Hypothalamus (tissue), 51 donors: ENCODE measurements at places on chromosomes 7 and 10.

DNA sequence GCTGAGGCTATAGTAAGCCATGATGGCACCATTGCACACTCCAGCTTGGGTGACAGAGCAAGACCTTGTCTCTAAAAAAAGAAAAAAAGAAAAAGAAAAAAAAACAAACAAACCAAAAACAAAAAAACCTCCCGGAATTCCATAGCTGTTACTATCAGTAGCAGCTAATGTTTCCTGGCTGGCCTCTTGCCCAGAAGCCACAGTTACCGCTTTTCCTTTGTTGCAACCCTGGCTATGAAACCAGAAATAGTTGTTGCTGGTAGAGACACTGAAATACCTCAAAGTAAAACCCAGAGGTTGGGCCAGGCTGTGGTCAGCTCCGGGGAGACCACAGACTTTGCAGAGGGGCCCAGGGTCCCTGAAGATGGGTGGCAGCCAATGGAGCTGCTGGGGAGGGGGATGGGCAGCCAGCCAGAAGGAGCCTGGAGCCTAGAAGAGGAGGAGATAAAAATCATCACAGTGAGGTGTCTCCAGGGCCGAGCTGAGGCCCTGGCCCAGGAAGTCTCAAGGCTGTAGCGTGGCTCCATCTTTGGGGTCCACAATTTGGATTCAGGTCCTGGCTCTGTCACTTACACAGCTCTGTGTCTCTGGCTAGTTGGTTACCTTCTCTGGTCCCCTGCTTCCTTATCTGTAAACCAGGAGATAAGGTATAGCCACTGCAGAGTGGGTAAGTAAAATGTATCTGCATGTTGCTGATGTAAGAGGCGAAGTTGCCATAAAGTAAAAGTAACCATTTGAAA, 3.4 kb upstream of the CHST12 start:
- DNase-seq, result no peak

- DNase-seq, result no peak
These were observed 2.7 kb upstream of the TMEM254 start for GRCh38 chr10:80075781-80076180.

DNA sequence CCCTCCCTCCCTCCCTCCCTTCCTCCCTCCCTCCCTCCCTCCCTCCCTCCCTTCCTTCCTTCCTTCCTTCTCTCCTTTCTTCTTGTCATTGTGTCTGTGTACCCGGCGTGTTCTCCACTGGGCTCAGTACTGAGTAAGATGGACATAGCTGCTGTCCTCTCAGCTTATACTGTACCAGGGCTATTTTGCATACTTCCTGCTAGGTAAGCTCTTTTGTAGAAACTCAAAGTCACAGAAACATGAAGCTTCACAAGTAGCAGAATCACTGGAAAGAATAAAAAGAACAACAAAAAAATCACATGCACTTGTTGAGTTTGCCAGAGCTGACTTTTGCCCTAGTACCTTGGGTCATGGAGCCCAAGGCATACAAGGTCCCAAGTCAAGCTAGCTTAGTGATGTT, 125.7 kb downstream of the PLPP4 start:
- no peak for DNase-seq

GRCh38 chr7:158549616-158550393, 37.8 kb downstream of the PTPRN2 start:
- DNase-seq, result no peak

GRCh38 chr7:137221467-137221866, 122.1 kb downstream of the PTN start:
- DNase-seq, result no peak

GRCh38 chr10:122234416-122234815, 36.7 kb upstream of the BTBD16 start:
- no peak for DNase-seq

DNA sequence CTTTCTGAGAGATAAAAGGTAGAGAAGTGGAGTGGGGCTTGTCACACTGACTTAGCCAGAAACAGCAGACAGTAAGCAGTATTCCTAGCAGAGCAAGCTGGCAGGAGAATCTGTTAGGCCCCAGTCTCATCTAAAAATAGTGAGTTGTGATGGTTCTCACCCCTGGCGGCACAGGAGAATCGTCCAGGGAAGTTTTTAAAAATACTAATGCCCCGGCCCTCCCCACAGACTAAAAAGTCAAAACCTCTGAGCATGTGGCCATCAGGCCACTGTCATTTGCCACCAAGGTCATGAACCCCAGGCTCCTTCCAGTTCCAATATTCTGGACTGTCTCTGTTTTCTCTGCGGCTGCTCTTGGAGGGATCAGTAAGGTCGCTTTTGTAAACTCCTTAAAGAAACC, 34.0 kb downstream of the LYZL1 start:
- DNase-seq, result no peak

GRCh38 chr7:117685795-117686194, 187.4 kb downstream of the CTTNBP2 start:
- no peak for DNase-seq

GRCh38 chr10:100736144-100736808, 9.1 kb upstream of the PAX2 start:
- DNase-seq, result no peak

- DNase-seq, result no peak
These were observed 60.7 kb downstream of the PDIA4 start for GRCh38 chr7:148967602-148968001.

GRCh38 chr7:141572175-141572574, 21.0 kb downstream of the AGK start:
- DNase-seq, result no peak

DNA sequence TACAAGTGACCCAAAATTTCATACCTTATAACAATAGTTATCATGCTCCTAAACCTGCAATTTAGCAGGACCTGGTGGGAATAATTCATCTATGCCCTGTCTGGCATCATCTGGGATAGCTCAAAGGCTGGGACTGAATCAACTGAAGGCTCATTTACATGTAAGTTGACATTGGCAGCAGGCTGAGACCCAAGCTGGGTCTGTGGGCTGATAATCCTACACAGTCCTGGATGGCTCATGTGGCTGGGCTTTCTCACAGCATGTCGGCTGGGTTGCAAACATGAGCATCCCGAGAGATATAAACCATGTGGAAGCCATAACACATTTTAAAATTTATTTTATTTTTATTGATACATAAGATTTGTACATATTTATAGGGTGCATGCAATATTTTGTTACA, 19.5 kb upstream of the ABCB5 start:
- DNase-seq, result no peak

GRCh38 chr10:82643601-82644000, 768.6 kb downstream of the NRG3 start:
- DNase-seq, result no peak

- DNase-seq, result no peak
These were observed 45.0 kb downstream of the VOPP1 start for GRCh38 chr7:55527307-55527706.

GRCh38 chr10:114301951-114302710, 63.1 kb downstream of the VWA2 start:
- DNase-seq, result no peak

DNA sequence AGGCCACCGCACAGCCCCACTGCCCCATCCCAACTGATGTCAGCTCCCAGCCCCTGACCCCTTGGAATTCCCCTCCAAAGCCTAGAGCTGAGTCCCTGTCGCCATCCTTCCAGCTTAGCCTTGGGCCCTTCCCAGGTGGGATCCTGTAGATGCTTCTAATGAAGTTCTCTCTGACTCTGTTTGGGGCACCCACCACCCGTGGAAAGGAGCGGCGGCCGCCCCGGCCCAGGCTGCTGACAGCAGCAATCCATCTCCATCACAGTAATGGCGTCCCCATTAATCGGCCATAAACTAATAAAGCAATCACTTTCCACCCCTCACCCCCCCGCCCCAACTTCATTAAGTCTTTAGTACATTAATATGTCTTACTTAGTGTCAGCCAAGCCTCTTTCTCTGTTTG, 25.6 kb downstream of the KAZALD1 start:
- no peak for DNase-seq

DNA sequence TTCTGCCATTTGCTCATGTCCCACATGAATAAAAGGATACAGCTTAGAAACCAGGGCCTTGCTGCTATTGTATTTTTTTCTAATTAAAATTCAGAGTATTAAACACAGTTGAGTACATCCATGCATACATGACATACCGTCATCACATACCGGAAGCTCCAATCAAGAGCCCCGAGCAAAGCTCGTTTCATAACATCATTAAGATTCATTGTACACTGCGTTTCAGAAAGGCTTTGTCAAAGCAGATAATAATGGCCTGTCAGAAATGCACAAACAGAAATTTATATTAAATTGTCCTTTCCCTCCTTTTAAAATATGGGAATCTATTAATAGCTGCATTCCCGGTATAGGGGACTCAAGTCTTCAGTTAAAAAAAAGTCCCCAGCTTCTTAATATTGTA, 103.4 kb downstream of the PRTFDC1 start:
- DNase-seq, result no peak

DNA sequence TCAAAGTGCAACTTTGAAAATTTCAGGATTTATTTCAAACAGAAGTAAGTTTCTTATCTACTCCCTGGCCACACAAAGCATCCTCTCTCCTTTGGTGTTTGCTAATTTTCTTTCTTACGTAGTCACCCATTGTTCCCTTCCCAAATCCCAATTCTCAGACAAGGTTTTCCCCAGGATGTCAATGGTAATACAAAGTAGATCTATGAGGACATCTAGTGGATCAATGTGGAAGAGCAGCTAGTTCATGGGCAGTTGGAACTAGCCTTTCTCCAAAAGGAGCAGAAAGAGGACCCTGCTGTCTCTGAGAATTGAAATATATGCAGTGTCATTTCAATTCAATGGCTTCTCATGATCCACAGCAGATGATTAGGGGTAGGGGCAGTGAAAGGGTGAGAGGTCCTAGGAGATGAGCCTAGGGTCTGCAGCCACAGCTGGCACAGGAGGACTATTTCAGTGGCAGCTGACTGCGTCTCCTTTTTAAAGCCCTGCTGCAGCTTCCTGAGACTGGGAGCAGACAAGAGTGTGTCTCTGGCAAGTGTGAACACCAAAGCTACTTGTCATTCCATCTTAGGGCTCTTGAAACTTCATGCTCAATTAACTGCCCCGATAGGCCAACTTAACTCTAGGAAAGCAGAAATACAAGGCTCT, 632.6 kb downstream of the KCNMA1 start:
- DNase-seq, result no peak

- DNase-seq, result no peak
These were observed 40.6 kb upstream of the ABCA13 start for GRCh38 chr7:48130658-48131108.

- DNase-seq, result no peak
These were observed 54.8 kb upstream of the CALD1 start for GRCh38 chr7:134724606-134725005.
